HCT116 (cell line): ENCODE measurements at places on chromosomes 2 and 18. TPM values are rescaled to one million over a fixed set of nuclear protein-coding genes. Genes with fewer than 3 reads are reported as not detected.

The IHH gene
- 0.17 TPM for total RNA-seq

The HOXD9 gene
- total RNA-seq = not detected

The SLC4A5 gene
- 0.91 TPM for total RNA-seq

The NT5C1B gene
- total RNA-seq = not detected

The KLHL14 gene
- not detected for total RNA-seq

The FTCDNL1 gene
- total RNA-seq = 2.6 TPM

The IGFBP5 gene
- total RNA-seq = 3.9 TPM

The MORN2 gene
- 11.9 TPM for total RNA-seq

The IL18R1 gene
- total RNA-seq = 1.5 TPM

The UGT1A3 gene
- total RNA-seq = not detected

- no peak for DNase-seq
These were observed 24.8 kb upstream of the TFCP2L1 start for GRCh38 chr2:121309801-121310200.

GRCh38 chr2:127200962-127201361 is 19.1 kb downstream of the CYP27C1 start:
- DNase-seq = no peak

- no peak for DNase-seq
These were observed 178.1 kb upstream of the CYP26B1 start for GRCh38 chr2:72325592-72326422.

DNA sequence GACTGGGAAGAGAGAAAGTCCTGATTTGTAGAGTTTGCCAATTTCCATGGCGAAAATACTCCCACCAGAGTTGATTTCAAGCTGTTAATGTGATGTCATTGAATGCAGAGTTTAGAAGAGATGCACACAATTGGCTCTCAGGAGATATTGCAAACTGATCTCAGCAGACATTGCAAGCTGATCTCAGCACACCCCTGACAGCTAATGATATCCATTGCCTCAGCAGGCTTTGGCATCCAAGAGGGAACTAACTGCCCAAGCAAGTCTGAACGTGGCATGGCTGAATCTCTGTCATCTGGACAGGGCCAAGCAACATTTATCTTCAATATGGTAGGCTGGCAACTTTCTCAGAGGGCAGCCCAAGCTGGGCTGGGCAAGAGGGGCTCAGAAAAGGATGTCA is 78.4 kb upstream of the CYP1B1 start:
- DNase-seq = no peak

GRCh38 chr18:49006641-49007454 is 56.1 kb upstream of the SMAD7 start:
- DNase-seq = no peak

GRCh38 chr18:55737266-55737665 is 149.3 kb upstream of the TCF4 start:
- DNase-seq = no peak

DNA sequence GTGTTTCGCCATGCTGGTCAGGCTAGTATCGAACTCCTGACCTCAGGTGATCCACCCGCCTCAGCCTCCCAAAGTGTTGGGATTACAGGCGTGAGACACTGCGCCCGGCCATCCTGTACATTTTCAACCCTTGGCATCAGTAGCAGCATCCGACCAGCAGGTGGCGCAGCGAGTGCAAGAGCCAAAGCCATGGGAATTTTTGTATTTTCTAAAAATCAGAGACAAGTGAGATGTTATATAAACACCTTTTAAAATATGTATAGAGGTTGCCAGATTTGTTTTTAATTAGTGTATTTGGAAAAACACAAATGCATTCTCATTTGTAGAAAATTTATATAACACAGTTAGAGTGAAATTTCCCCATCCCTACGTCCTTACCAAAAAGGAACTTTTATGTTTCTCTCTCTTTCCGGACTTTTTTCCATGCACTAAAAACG is 36.8 kb downstream of the MOGAT1 start:
- peak; percentile 64 for DNase-seq

- DNase-seq = no peak
These were observed 13.9 kb downstream of the ARPC2 start for GRCh38 chr2:218230882-218231281.

DNA sequence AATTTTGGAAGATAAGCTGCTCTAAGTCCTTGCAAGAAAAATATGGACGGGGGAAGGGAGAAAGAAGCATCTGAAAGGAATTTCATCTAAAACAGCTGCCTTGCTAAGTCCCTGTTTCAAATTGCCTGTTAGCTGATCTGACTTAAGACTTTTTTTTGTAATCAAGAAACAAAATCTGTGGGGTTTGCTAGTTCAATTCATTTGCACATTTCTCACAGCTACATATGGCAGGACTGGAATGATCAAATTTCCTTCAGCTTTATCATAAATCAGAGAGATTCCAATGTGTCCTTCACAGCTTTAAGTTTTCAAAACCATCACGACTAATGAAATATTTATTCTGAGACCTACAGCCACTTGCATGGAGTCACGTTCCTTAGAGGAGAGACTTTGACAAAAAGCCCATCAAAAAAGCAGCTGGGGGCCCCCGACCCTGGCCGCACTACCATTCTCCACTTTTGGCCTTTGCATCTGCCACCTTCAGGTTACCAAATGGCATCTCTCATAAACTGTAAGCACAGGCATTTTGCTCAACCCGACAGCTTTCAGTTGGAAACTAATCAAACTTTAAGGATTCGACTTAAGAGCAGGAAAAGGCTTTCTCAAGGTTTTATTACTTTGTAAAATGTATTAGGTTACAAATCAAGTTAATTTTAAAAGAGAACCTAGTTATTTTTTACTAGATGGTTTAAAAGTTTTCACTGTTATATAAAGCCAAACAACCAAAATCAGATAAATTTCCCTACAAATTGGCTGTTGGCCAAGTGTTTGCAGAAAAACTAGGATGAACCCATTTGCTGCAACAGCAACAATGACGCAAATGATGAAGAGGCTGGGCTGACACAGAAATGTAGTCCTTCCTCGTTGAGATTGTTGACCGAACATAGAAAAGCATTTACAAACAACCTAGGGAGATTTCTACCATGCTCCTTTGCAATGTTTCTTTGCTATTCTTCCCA is 100.4 kb upstream of the RND3 start:
- no peak for DNase-seq

- no peak for DNase-seq
These were observed 449.6 kb upstream of the CDH20 start for GRCh38 chr18:60883587-60883986.

- DNase-seq = no peak
These were observed 107.9 kb downstream of the B3GNT2 start for GRCh38 chr2:62303788-62304187.

GRCh38 chr2:25279091-25279651 is 62.6 kb downstream of the DNMT3A start:
- no peak for DNase-seq

DNA sequence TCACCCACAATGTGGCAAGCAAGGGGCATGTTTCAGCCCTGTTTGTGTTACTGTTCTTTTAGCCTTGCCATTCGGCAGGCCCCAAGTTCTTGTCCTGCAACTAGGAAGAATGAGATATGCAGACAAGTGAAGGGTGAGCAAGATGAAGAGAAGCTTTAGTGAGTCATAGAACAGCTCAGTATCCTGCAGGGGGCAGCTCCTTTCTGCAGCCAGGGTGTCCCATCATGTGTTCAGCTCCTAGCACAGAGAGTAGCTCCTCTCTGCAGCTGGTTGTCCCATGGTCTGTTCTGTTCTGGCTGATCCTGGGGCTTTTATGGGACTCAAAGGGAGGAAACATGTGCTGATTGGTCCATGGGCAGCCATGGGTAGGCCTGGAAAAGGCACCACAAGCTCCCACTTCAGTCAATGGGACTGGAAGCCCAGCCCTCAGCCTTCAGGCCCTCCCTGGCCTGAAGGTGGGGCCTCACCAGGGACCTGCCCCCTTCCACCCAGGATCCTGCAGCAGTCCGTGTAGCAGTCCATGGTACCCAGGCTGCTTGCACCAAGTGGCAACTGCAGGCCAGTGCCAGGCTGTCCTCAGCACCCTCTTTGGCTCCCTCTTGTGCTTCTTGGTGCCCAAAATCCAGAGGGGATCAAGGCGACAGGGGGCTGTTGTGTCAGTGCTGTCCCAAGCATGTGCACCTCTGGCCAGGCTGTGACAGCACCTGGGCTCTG is 326.4 kb downstream of the NR4A2 start:
- no peak for DNase-seq

- DNase-seq = no peak
These were observed 23.9 kb downstream of the COL4A3 start for GRCh38 chr2:227188292-227188691.

- DNase-seq = no peak
These were observed 1.9 kb upstream of the ZFP36L2 start for GRCh38 chr2:43228321-43228751.

GRCh38 chr2:186531257-186531775 is 45.3 kb downstream of the ZC3H15 start:
- DNase-seq = no peak

DNA sequence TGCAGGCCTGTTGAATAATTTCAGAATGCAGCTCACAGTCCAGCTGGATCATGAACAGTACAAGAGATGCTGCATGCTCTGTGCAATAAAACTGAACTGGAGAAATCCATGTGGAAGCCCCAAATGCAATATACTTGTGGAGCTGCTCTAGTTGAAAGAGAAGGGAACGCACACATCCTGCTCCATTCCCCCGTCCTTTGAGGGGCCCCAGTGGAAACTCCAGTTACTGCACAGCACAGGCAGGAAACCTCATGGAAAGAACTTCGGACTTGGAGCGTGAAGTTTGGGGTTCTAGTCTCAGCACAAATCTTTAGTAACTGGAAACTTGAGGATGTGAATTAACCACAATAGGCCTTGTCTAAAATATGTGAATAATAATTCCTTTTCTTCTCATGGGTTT is 73.2 kb downstream of the PLA2R1 start:
- DNase-seq = no peak

DNA sequence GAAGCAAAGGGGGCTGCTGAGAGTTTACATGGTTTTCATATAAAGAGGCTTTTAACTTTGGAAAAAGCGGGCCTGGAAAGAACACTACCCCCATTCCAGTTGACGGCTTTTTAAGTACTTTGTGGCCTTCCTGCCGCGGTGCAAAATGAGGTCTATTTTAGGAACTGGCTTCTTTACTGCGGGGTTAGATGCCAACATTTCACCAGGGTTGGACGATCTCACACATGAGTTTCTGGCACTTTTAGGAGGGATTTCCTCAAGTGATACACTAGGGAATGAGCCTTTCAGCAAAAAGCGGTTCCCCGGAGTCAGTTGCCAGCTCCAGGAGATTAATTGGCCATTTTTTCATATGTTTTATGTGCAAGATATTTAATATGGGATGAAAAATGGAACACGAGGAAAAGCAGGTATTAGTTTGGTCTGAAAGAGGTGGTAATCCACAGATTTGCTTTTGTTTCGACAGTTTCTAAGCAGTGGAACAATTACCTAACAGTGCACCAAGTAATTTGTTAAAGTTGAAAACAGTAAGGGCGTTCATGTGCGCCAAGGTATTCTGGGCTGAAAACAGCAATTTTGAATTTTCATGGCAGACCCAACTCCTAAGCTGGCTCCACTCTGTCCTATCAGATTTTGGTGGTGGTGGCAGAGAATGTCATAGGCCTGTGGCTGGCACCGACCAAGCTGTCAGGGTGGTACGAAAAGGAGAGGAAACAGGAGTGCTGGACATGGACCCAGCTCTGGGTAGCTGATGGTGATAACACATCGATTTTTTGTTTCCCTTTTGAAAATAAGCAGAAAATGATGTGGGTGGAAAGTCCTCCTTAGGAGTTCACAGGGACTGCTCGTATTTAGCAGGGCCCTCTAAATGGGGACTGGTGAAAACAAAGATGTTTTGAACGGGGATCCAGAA is 55.6 kb upstream of the FZD5 start:
- DNase-seq = no peak

GRCh38 chr2:96514521-96514920 is 9.4 kb upstream of the NEURL3 start:
- DNase-seq = no peak

DNA sequence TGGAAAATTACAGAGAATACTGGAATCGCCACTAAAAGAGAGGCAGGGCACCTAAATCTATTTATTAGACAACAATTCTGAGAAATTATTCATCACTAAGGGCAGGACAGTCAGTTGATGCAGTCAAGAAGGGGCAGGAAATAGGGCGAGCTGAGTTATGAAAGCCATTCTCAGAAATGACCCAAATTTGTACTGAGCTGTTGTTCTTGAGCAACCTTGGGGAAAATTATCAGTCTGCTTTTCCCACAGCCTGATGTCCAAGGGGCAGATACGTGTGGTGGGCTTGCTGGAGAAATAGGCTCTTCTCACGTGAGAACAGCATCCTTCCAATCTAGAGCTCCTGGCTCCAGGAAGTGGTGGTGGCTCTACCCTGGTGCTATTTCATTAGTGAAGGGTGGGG is 38.6 kb downstream of the STON1 start:
- no peak for DNase-seq

- no peak for DNase-seq
These were observed 149.7 kb downstream of the SMAD7 start for GRCh38 chr18:48800876-48801727.

DNA sequence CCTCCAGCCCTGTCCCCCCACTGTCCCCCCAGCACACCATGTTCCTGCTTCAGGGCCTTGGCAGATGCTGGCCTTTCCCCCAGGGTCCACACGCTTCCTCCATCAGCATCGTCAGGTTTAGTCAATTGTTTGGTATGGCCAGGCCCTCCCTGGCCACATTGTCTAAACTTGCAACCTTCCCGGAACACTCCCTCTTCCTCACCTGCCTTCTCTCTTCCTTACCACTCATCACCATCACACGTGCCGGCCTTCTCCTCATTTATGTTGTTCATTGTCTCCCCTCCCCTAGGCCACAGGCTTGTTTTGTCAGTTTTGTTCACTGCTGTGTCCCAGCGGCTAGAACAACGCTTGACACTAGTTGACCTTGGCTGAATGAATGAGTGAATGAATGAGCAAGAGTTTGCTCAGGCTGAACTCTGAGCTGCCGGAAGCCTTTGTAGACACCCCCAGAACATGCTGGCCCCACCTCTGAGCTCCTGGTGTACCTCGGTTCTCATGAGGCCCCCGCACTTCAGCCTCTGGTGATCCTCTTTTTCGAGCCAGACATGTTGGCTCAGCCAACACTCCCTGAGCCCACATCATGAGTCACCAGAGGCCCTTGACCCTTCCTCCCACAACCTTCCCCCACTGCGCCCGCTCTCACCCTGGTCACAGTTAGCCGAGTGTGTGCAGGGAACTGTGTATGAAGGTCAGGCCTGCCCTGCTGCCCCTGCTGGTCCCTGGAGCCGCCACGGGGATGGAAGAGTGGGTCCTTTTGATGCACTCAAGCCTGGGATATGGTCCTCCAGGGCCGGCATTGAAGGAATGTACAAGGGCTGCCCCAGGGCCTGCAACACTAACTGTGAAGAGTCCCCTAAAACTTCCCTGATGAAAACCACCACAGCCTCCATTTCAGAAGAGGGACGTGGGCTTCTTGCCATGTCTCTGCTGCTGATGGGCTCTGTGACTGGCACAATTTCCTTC is 57.5 kb downstream of the HS1BP3 start:
- no peak for DNase-seq

- no peak for DNase-seq
These were observed 169.4 kb upstream of the CAVIN2 start for GRCh38 chr2:192016265-192016664.

GRCh38 chr2:38945911-38946310 is 56.2 kb downstream of the ARHGEF33 start:
- DNase-seq = no peak

- DNase-seq = no peak
These were observed 59.4 kb downstream of the STEAP3 start for GRCh38 chr2:119282996-119283511.
